ENCODE measurements at places on chromosomes 6 and 20.

DNA sequence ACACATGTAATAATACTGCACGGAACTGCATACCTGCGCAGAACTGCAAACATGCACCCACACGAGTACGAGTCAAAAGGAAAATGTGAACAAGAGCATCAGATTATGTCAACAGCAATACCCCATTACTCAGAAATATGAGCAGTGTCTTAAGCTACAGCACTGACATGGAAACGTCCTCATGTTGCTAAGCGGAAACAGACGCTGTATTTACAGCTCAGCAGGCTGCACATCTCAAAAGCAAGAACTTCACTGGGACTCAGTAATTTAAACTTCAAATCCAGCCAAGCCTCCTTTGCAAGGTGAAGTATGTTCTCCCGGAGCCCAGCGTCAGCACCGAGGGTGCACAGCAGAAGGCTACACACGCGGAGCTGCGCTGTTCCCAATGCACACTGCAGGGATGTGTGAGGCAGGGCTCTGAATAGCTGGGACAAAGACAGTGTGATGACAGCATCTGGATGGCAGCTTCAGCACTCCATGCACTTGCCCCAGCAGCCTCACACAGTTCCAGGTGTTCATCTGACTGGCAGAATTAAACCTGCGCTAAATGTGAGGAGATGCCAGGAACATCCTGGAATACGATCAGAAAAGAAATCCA is 202.8 kb downstream of the WDR27 start:
- no peak for DNase-seq

DNA sequence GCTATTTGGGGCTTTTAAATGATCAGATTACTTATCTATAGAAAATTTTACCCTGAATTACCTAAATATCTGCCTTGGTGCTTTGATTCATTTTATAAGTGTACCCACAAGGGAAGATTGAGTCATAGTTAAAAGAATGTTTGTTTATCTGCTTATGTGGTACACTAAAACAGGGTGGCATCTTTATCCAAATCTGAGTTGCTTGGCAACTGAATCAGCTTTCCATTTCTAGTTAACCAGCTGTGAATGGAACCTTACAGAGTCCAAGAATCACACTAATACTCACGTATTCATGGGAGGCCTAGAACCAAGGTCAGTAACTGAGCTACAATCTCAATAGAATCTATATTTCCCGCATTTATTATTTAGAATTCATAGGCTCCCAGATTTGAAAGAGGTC is 44.0 kb upstream of the CAP2 start:
- no peak for DNase-seq

GRCh38 chr6:42925248-42925857 is 3.9 kb upstream of the CNPY3 start:
- no peak for DNase-seq

DNA sequence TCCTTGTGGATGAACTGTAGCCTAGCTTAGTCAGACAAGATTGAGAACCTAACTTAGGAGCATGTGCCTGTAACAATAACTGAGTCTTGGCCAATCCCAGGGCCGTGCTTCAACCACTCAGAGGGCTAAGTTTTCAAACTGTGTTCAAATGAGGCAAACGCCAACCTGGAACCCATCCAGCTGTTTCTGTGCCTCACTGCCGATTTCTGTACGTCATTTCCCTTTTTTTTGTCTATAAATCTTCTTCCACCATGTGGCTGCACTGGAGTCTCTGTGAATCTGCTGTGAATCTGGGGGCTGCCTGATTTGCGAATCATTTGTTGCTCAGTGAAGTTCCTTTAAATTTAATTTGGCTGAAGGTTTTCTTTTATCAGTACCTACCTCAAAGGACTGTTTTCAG is 115.0 kb upstream of the CHD6 start:
- no peak for DNase-seq

DNA sequence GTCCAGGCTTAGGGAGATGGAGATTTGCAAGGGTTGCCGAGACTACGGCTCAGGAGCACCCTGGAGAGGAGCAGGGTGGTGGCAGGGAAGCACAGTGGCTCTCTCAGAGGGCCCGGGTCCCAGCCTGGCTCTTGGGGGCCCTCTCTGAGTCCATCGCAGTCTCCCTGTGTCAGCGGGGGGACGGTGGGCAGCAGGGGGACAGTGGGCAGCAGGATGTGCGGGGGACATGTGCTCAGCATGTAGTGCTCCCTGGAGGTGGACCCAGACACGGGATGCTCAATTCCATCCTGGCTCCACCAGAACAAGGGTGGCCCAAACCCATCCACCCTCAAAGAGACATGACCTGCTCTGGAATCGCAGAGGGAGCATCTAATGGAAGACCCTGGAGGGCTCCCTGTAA is 43.0 kb upstream of the ZBP1 start:
- DNase-seq = no peak

DNA sequence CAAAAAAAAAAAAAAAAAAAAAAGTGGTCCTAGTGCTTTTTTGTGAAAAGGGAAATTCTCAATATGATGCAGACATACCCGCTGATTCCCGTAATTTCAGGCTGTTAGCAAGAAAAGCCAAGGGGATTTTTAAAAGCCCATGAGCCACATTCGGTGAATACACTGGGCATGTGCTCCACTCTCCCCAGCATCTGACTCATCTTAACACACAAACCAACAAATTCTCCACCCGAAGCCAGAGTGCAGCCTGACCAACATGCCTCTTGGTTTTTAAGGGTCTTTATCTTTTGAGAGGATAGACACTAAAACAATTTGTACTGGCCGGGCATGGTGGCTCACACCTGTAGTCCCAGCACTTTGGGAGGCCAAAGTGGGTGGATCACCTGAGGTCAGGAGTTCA is 45.5 kb upstream of the CD83 start:
- peak; percentile 6 for DNase-seq

DNA sequence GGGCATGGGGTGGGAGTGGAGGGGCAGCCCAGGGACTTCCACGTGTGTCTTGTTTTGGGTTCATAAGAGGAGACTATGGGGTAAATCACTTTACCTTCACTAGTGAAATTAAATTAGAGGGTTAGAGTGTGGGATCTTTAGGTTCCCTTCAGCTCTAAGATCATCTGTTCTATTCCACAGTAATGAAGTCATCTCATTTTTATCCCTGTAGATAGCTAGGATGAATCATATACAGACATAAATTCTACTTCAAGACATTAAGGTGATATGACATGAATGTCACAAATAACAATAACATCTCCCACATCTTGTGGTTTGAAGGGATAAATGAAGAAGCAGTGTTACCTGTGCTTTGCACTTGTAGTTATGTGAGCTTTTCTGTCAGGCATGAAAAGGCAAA is 83.8 kb downstream of the ELOVL4 start:
- DNase-seq = no peak

- DNase-seq = no peak
Observed at GRCh38 chr6:9862603-9863167, 552.2 kb downstream of the TFAP2A start.
